ENCODE measurements at places on chromosomes 1 and 21.

DNA sequence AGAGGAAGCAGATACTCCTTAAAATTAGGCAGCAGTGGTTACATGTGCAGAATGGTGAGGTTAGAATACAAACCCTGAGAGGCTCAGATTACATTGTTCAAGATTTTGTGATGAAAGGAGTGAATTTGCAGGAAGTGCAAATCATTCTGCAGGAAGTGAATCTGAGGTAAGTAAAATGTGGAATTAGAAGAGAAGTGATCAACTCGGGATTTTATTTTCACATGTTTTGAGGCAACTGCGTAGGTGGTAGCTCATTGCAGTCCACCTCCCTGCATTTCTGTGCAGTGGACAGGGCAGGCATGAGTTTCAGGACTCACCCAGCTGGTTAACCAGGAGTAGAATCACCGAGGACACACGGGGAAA is 2.1 kb upstream of the PLA2G2C start:
- peak; percentile 29 for DNase-seq

DNA sequence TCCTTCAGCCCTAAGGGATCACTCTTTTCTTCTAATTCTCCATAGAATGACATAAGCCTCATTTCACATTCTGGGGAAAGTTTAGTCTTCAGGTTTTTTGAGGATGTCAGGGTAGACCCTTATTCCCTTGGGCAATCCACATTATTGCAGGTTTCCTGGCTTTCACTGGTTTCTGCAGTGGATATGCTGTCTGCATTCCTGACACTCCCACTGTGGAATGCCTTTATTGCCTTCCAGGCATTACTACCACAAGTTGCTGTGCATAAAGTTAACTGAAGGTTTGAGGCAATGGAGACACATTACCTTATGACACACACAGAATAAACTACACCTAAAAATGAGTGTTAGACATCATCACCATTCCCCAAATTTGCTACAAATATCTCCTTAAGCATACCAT is 12.7 kb downstream of the FASLG start:
- no peak for DNase-seq

- no peak for DNase-seq
Measured at GRCh38 chr1:164602480-164603093, 43.6 kb downstream of the PBX1 start.

- DNase-seq: peak; percentile 44
Measured at GRCh38 chr1:19661721-19662228, 2.9 kb upstream of the HTR6 start.

DNA sequence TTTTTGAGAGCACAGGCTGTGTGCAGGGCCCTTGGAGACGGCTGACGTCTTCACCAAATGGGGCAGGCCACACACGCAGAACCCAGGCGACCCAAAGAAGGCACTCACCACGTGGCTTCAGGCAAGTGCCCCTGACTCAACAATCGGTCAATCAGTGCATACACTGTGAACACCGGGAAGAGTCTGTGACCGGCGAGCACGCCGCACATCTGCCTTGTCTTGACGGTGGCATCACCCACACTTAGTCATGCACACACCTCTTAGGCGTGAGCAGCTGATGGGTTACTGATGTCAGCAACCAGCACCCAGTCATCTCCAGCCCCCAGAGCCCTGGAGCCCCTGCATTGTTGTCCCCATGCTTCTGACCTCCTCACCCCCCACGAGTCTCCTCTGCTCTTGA is 4.9 kb upstream of the LRRC3 start:
- DNase-seq: no peak

GRCh38 chr1:192635041-192635440 is 906 bp upstream of the RGS13 start:
- DNase-seq: no peak
